Activated naive CD4-positive, alpha-beta T cell (primary cell): ENCODE measurements at places on chromosomes 3 and 15.

GRCh38 chr3:184337399-184337714 lies at the start of gene FAM131A:
Gene FAM131A, plus strand, starts transcription at chr3:184337600. Its CDS starts 31 bp downstream, at chr3:184337631.
- DNase-seq: no peak

GRCh38 chr3:148500881-148501280 lies 196.8 kb upstream of the AGTR1 start:
- no peak for DNase-seq

DNA sequence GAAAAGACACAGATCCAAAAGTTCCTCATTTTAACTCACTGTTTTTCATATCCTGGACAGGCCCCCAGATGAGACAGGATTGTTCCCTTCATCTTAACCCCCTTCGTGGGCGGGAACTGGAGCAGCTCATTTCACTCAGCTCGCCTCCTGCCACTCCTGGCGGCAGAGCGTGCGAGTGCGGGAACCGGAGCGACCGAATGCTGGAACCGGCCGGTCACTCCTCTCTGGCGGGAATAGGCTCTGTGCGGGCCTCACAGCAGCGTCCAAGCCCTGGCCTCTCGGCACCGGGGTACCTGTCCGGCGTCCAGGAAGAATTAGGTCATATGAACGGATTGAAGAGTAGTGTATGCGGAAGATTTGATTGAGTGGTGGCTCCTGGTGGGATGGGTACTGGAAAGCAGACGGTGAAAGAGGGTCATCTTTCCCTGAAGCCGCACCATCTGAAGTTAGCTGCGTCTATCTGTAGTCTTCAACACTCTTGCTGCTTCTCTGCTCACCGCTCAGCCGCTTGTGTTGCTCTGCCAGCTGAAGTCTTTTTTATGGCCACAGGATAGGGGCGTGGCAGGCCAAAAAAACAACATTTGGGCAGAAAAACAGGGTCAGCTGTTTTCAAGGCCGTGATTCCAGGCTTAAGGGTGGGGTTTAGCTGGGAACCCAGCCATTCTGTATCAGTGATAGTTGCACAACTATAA lies 42.3 kb upstream of the FXR1 start:
- DNase-seq: no peak

DNA sequence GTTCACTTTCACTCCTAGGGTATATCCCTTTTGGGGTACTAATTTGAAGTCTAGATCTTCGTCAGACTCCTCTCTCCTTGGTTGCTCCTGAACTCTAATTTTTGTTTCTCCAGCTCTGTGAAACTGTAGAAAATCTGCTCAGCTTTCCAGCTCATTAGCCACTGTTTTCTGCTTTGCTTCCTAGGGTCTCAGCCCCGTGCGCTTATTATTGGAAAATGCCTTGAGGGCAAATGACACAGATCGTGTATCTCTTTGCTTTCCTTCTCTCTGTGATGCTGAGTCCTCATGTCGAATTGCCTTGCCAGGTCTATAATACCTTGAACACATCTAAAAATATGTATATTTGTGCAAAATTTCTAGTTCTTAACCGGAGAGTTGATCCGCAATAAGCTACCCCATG lies 731.1 kb downstream of the EDEM1 start:
- no peak for DNase-seq

DNA sequence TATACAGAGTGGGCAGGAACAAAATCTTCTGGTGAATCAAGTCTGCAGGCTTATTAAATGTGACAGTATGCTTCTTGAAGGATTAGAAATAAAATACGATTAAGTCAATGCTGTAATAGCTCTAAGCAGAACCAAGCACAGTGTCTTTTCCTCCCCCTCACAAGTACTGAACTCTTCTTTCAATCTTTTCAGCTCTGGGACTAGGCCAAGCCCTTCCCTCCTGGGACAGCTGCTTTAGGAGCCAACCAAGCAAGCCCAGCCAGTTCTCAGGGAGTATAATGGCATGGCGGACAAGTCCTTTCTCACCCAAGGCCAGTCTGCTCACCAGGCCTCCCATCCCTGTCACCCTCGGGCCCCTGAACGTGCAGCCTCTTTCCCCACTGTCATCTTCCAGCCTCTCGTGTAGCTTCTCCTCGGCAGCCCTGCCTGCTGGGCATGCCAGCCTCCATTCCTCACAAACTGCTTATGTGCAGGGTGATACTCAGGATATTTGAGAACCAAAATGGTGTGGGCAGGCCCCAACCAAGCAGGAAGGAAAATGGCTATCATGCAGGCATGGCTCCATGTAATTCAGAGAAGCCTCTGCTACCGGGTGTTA lies 8.4 kb upstream of the PPP1R2 start:
- no peak for DNase-seq

- DNase-seq: no peak
Measured at GRCh38 chr3:117927825-117928224, 1106.8 kb downstream of the IGSF11 start.

GRCh38 chr15:89199746-89200145 lies 21.6 kb downstream of the RLBP1 start:
- DNase-seq: no peak

DNA sequence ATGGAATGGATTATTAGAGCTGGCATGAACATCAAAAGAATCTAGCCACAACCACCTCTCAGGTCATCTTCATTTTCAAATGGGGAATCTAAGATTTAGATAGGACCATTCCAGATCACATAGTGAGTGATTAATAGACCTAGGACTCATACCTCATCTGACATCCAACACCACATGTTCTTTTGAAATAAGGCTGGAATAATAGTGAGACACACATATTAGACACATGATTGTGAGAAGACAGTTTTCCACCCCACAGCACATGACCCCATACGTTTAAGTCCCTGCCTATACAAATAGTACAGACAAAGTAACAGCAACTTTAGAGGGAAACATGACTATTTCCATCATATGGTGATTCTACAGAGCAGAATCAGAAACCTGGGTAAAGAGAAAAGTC lies 344.7 kb upstream of the TPRG1 start:
- no peak for DNase-seq

GRCh38 chr3:13842226-13842625 lies 37.6 kb downstream of the WNT7A start:
- no peak for DNase-seq

GRCh38 chr3:15384510-15385237 lies 42.7 kb downstream of the METTL6 start:
- DNase-seq: no peak

DNA sequence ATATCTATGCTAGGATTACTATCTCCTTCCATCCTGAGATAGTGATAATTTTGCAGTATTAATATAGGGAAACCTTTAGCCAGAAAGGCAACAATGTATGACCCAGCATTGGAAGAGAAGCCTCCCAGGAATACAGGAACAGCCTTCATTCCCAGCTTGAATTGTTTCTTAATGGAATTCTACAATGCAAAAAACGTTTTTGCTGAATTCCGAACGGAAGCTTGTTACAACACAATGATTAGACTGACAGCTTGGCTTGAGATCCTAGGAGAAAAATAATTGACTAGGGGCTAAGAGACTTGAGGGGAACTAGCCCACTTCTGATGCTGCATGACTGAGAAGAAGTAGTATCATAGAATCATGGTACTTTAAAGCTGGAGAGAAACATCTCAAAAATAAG lies 140.2 kb downstream of the RSL24D1 start:
- DNase-seq: no peak

DNA sequence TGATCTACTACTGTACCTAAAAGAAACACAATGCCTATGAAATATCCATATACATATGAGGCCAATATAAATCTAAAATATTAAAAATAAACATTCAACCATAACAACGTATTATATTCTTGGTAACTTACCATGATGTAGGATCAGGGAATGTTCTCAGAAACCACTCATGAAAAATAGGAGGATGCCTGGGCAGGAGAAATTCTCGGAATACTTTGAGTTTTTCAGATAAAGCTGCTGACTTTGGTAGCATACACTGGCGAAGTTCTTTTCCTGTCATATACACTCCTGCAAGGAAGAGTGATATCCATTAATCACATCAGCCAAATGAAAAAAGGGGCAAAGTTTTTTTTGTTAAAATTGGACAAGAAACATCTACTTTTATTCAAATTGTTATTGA lies 11.3 kb upstream of the XRN1 start:
- DNase-seq: no peak

DNA sequence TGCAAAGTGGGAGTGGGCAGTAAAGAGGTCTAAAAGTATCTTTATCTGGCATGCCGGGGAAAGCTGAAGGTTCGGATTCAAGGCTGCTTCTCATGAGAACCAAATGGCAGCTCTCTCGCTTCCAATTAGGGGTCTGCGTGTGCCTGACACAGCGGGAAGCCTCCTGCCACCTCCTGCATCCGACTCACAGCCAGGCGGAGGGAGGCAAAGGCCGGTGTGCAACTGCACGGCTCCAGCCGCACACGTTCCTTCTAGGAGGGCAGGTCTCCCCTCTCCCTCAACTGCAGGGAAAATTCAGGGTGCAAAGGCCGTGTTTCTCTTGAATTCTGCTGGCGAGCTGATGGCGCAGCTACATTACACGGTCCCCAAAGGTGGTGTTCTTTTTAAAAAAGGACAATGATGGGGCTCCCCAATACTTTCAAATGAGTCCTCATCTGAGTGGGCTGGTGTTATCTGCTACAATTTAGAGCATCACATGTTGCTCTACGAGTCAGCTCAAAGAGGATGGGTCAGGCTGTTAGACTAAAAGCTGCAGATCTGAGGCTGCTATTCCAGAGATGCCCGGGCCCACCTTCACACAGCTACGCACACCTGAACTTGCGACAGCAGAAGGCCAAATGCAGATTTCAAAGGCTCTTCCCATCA lies 226.6 kb downstream of the ADAMTS17 start:
- no peak for DNase-seq

- no peak for DNase-seq
Measured at GRCh38 chr3:151213881-151214280, 10.9 kb upstream of the GPR171 start.

DNA sequence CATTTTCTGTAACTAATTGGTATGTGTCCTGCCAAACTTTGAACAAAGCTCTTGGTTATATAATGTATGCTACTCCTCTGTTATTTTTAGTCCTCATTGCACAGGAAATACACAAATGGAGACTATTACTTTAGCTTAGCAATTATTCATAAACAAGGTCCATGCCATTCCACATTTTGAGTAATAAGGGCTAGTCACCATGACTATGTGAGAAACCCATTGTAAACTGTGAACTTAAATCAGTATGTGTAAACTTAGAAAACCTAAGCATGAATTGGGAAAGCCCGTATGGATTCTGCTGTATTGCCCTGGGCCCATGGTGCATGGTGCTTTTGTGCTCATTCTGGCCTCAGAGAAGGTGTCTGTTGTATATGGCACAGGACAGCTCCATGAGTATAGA lies 100.3 kb downstream of the HCN4 start:
- no peak for DNase-seq

DNA sequence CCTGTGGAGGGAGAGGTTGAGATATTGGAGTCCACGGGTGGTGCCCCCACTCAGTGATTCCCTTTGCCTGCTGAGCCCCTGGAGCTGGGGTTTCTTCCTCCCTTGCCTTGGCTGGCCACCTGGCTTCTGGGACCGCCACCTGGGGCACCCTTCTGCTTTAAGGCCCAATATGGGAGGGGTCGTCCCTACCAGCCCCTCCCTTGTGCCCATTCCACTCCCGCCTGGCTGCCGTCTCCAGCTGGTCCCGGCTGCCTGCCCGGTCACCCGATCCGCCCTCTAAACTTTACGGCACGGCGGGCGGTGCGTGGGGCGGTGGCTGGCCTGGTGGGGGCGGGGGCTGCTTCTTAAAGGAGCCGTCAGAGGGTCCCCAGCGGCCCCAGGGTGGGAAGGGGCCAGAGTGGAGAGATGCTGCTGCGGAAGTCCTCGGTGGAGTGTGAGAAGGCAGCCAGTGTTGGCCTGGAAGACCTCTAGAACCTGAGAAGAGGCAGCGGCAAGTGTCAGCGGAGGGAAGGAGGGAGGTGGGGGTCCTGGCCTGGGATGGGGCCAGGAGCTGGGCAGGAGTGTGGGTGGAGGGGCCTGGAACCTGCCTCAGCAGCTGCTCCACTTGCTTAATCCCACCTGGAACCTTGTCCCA lies 1.6 kb upstream of the SEMA3B start:
- DNase-seq: no peak

- DNase-seq: no peak
Measured at GRCh38 chr3:135758961-135759360, 206.6 kb upstream of the PPP2R3A start.

DNA sequence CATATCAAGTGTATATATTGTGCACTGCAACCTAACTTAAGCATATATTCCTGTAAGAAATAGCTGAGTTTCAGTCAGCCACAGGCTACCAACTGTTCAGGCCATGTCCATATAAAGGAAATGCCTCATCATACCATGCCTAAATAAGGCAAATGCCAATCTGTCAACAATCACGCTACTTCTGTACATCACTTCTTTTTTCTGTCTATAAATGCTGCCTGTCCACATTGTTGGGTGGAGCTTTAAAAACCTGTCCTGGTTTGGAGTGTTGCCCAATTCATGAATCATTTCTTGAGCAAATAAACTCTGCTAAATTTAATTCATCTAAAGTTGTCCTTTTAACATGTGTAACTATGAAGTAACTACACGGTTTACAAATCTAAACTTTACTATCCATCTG lies 1091.9 kb downstream of the NSUN3 start:
- no peak for DNase-seq

DNA sequence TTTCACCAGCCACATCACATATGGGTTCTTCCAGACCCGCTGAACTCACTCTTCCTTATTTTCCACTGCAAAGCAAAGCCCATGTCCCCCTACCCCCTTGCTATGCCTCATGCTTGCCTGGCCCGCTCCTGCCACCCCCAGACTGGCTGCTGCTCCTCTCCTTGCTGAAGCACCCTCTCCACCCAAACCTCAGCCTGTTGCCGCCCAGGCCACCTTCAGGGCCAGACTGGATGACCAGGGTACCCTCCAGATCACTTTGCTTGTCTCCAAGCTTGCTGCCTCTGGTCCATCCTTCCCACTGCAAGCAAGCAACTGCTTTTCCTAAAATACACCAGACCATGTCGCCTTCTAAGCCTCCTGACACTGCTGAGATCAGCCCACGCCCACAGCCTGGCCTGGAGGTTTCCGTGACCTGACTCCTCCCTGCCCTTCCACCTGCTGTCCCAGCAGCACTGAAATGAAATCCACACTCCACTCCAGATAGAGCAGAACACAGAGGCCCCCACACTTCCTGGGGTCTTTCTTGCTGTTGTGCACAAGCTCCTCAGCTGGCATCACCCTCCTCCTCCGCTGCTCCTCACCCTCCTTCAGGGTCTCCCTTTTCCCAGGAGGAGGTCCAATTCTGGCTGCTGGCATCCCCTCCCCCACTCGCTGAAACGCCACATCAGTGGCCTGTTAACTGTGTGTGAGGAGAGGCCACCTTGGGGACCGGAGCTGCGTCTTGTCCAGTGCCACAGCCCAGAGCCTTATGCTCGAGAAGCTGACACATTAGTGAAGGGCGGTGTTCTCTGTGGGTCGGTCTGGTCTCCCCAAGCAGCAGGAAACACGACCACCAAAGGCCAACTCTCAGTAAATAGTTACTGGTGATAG lies 99.1 kb downstream of the ADCY5 start:
- DNase-seq: no peak
